NK-92 treated with Interleukin-12 subunit alpha and Interleukin-12 subunit beta, amount 100 ng/mL, for 24 hours (cell line): ENCODE measurements at places on chromosomes 6 and 20.

DNA sequence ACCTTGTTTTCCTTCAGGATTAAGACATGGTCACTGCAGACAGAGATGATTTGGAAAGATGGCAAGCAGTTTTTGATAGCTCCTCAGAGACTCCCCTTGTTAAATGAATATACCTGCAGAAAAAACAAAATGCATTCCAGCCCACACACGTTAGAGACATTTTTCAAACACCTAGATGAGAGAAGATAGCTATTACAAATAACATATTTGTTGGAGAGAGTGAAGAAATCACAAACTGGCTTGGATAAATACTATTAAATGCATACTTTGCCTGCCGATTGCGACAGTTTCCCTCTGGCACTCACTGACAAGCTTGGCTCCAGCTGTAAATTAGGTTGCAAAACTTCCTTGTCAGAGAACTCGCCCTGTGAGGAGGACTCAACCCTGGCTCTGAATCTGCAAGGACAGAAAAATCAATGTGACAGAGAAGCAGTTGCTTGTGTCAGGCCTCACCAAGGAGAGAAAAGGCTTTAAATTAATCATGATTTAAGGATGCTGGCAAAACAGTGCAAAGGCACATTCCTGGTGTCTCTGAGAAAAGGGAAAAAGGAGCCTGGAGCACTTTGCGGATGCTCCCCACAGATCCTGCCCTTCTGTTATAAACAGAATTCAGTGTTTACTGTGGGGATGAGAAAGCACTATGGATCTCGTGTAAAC is 423.7 kb upstream of the MARCKS start:
- no peak for DNase-seq

DNA sequence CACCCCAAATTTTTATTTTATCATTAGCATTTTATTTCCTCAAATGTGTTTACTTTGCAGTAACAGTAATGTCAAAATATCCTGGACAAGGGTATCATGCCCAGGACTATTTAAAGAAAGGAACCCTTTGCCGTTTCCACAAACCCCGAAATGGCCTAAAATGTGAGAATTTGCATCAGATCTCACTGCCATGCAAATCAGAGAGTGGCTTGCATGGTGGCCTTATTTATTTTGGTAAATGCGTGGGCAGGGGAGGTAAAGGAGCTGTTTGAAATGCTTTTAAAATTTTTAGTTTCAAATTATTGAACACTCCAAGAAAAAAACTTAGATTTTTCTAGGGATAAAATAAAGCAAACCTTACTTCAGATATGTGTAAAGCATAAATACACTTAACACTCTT is 43.8 kb downstream of the ADAT2 start:
- DNase-seq, result no peak

DNA sequence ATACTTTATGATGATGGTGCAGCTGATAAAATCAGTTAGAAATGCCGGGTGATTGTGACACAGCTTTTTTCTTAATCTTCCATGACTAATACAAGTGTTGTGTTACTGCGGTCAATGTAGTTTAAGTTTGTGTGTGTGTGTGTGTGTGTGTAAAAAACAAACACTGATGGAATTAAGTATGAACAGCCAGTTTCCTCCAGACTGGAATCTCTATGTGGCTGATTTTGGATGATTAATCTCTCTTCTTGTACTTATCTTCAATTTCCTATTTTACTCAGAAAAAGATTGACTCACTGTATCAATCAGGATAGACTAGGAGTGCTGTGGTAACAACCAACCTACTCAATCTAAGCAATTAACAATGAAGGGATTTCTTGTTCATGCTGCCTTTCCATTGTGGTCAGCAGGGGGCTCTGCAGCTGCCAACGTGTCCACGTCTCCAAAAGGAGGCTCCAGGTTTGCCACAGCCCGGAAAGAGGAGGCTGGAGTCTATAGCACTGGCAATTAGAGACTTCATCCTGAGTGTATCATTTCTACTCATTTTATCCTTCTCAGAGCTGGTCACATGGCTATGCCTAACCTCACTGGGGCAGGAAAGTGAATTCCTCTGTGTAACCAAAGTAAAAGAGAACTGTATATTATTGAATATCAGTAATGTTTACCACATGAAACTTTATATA is 107.7 kb downstream of the CD109 start:
- DNase-seq, result no peak

- DNase-seq, result no peak
These were observed 139.6 kb upstream of the RNF24 start for GRCh38 chr20:4154958-4155411.

DNA sequence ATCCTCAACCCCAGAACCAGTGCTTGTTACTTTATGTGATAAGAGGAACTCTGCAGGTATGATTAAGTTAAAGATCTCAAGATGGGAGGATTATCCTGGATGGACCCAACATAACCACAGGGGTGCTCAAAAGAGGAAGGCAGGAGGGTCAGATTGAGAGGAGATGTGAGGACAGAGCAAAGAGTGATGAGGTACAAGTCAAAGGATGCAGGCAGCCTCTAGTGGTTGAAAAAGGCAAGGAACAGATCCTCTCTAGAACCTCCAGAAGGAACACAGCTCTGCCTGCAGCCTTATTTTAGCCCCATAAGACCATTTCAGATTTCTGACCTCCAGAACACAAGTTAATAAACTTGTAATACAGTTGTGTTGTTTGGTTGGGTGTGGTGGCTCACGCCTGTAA is 41.2 kb downstream of the PDSS2 start:
- DNase-seq, result no peak

DNA sequence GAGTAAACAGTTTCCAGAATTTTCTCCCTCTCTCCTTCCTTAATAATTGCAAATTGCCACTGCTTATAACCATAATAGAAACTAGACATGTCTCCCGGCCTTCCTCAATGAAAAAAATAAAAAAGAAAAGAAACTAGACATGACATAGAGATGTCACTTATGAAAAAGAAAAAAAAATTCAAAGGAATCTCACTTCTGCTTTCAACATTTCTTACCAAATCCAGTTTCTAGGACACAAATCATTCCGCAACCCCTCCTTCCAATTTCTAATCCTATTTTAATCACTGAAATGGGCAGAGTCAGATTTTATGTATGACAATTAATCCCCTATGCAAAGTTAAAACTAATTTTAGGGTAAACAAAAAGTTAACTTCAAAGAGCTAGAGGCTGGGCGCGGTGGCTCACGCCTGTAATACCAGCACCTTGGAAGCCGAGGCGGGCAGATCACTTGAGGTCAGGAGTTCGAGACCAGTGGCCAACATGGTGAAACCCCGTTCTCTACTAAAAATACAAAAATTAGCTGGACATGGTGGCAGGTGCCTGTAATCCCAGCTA is 40.1 kb upstream of the EEF1A1 start:
- DNase-seq, result no peak

GRCh38 chr6:165988302-165988756 is 179.3 kb downstream of the TBXT start:
- no peak for DNase-seq

- DNase-seq, result no peak
These were observed 31.0 kb upstream of the OSTM1 start for GRCh38 chr6:108105571-108105970.

DNA sequence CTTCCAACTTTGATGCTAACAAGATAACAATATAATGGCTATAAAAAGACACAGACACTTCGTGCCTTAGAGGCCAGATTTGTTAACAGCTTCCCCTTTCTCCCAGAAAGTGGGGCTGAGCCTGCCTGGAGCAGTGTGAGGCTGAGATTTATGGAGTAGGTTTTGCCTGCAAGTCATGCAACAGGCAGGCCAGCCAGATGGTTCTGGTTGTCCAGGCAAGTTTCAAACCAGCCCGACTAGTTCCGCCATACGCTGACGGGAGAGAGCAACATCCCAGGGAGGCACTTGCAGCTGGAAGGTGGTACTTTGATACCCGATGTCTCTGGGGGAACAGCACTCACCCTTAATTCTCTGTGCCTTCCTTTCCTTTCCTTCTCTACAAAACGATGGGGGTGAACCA is 81.3 kb upstream of the NAA20 start:
- no peak for DNase-seq

DNA sequence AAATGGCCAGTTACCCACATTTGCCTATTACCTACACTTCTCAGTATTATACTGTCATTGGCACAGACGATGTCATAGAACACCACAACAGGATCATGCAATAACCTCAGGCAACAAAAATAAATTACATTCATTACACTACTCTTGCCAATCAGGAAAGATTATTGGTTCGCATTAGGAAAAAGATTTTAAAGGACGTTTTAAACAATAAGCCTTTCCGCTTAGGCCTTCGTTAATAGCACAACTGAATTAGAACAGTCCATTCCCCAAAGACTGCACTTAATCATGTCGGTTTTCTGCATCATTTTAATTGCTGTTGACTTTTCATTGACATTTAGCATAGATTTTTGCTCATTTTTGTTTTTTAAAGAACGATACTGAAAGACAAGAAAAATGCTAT is 912 bp upstream of the SENP6 start:
- DNase-seq, result no peak

GRCh38 chr20:18527836-18528235 is 20.1 kb downstream of the SEC23B start:
- DNase-seq, result no peak

- DNase-seq, result no peak
These were observed 31.2 kb upstream of the RALGAPA2 start for GRCh38 chr20:20743511-20744169.

- no peak for DNase-seq
These were observed 267.9 kb upstream of the PLN start for GRCh38 chr6:118280210-118280609.

DNA sequence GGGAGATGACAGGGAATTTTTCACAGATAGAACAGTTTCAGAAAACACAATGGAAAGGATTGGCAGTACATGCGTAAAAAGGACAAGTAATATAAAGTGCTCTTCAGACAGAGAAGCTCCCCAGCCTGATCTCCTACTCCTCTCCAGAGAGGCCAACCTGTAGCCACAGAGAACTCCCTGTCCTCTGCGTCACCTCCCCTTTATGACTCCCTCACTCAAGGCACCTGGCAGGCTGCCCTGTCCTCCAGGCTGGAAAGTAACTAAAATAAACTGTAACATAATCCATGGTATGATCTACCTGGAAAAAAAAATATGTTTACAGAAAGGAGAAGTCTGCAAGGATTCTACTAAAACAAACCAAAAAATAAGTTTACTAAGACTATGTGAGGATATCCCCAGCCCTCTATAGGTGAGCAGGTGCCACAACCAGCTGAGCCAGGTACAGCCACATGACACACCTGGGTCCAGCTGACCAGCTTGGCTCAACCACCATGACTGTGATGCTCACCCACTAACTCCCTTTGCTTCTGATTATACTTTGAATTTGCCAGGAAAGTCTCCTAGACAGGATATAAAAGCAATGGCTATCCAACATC is 29.2 kb downstream of the MBOAT1 start:
- DNase-seq, result no peak

GRCh38 chr6:169168302-169168630 is 85.4 kb downstream of the THBS2 start:
- no peak for DNase-seq

- DNase-seq, result no peak
These were observed 40.8 kb downstream of the SNRNP48 start for GRCh38 chr6:7630792-7631191.

GRCh38 chr6:42179261-42179944 is 6.2 kb downstream of the GUCA1A start:
- DNase-seq, result no peak
